ENCODE measurements at places on chromosomes 7 and 10.
A peak's percentile ranks its signal among the peaks of the same experiment; 100 is the strongest.

GRCh38 chr10:102781090-102781920 is 37.6 kb downstream of the WBP1L start:
- peak; percentile 45 for DNase-seq

- no peak for DNase-seq
Observed at GRCh38 chr7:144671429-144671828, 164.4 kb downstream of the TPK1 start.

DNA sequence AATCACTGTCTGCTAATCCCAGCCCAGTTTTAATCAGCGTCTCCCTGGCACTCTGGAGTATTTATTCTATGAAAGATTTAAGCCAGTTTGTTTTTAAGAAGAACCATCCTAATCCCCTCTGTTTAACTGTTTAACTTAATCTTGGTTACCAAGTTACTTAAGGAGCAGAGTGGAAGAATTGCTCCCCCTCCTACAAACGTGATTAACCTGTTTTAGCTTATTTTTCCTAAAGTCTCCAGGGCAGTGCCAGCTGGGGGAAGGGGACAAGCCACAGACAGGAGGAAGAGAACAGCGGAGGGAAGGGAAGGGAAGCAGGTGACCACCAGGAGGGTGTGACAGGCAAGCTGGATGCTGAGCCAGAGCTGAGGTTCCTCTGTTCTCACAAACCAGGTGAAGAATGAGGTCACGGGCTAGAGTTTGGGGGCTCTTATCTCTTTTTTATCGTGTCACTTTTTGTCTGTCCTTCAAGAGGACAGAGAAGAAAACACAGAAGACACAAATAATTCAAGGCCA is 1.7 kb downstream of the SLC13A4 start:
- no peak for DNase-seq

- no peak for DNase-seq
Observed at GRCh38 chr7:92845736-92846135, 9.4 kb upstream of the CDK6 start.

DNA sequence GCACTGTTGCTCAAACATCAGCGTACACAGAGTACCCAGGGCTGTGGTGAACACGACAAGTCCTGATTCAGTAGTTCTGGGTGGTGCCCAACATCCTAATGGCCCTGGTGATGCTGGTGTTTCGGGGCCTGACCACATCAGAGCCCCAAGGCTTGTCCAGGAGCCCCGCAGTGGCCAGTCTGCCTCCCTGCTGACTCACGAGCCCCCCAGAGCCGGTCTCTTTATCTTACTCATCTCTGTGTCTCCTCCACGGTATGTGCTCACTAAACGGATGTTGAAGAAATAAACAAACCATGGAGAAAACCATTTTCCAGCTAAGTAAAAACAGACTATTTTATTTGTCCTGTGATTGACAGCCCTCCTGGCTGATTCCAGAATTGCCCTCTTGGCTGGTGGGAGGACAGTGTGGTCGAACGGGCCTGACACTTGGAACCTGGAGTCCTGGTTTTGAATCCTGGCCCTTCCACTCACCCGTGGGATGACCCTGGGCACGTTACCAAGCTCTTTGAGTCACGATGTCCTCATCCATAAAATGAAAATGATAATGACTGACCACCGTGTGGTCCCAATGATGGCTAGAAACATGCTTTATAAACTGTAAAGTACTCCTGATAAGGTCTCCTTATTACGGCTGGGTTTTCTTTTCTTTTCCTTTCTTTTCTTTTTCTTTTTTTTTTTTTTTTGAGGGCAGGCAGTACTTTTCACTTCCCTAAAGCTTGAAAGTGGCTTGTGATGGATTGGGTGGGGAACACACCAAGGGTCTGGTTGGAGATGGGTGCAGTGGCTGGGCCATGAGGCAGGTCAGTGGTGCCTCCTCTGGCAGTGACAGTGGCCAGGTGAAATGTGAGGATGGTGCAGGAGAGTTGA is 5.7 kb downstream of the HIP1 start:
- no peak for DNase-seq

GRCh38 chr10:5814110-5815107 is 1.2 kb upstream of the GDI2 start:
- no peak for DNase-seq
